KG1 (cell line): ENCODE measurements at places on chromosomes 7 and 10.
A peak's percentile ranks its signal among the peaks of the same experiment; 100 is the strongest.

GRCh38 chr7:158186864-158187693, 400.5 kb downstream of the PTPRN2 start:
- no peak for DNase-seq

DNA sequence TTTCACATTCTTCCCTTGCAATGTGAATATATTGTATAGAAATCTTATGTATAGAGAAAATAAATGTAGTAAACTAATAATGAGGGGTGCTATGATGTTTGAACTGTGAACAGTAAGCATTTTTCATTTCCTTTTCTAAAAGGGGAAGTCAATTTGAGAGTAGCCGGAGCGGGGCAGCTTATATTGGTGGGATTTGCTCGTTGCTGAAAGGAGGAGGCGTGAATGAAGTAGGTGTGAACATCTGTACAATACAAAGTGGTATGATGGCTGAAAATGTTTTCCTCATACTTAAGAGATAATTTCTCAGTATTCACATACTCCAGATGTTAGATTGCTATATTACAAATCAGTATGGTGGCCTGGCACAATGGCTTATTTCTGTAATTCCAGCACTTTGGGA, 87.1 kb downstream of the SRI start:
- no peak for DNase-seq

DNA sequence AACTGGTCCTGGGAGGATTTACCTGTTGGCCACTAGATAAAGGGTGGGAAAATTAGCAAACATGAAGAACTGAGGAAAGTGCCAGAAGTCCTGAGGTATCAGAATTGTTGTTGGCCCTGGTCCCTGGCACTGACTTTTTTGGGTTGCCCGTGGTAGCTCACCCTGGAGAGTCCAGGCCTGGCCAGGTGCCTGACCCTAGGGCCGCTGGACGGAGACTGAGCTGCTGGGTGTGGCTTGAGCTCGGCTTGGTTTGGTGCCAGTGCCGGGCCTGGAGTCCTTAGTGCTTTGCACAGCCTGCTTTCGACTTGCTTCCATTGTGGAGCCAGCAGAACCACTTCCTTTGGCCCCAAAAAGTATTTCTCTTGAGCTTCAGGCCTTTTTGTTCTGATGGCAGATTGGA, 12.9 kb downstream of the MDH2 start:
- DNase-seq: no peak

DNA sequence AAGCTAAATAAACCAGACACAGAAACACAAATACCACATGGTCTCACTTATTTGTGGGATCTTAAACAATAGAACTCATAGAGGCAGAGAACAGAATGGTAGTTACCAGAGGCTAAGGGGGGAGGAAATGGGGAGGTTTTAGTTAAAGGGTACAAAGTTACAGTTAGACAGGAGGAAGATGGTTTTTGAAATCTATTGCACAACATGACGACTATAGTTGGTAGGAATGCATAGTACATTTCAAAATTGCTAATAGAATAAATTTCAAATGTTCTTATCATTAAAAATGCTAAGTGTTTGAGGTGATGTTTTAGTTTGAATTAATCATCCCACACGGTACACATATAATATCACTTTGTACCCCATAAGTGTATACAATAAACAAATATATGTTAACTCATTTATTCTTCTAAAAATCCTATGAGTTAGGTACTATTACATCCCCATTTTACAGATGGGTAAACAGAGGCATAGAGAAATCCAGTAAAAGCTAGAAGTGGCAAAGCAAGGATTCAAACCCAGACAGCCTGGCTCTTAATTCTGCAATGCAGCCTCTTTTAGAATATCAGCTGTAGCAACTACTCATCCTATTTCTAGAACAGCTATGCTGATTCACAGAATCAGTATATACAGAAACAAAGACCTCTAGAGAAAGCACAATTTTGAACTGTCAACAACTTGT, 50.9 kb downstream of the HBP1 start:
- DNase-seq: no peak

DNA sequence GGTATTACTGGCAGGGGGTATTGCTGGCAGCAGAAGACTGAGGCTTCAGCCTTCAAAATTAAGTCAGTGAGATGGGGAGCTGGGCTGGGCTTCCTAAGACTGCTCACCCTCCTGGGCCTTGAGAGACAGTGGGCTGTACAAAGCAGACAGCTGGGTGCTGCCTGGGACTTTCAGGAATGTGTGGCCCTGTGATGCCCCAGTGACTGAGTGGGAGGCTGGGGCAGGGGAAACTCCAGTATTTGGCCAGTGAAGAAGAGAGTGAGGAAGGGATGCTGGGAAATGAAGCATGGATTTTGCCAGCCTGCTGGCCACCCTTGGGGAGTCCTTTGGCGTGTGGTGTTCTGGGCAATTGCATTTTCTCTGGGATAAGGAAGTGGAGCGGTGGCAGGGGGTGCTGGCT, 442 bp downstream of the ANKRD2 start:
- DNase-seq: no peak

DNA sequence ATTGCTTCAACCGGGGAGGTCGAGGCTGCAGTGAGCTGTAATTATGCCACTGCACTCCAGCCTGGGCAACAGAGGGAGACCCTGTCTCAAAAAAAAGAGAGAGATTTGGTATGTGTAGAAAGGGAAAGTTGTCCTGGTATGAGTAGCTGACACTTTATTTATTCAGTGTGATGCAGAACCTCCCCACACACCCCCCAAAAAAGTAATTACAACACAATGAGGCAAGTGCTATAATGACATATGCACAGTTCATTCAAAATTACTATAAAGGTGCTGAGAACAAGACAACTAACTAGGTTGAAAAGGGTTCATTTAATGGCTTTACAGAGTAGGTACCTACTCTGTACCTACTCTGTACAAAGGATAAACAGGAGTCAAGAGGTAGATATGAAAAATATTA, 80.2 kb downstream of the PDSS1 start:
- DNase-seq: no peak

DNA sequence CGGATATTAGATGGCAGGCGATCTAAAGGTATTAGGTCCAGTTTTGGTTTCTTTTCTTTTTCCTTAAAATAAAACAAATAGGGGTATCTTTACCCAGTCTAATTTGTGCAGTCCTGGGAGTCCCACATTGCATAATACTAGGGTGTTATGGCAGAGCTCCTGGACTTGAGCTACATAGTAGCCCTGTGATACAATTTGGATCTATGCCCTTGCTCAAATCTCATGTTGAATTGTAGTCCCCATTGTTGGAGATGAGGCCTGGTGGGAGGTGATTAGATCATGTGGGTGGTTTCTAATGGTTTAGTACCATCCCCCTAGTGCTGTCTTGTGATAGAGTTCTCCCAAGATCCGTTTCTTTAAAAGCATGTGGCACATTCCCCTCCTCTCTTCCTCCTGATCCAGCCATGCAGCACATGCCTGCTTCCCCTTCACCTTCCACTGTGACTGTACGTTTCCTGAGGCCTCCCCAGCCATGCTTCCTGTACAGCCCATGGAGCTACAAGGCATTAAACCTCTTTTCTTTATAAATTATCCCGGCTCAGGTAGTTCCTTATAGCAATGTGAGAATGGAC, 141.9 kb downstream of the RPS24 start:
- DNase-seq: no peak

DNA sequence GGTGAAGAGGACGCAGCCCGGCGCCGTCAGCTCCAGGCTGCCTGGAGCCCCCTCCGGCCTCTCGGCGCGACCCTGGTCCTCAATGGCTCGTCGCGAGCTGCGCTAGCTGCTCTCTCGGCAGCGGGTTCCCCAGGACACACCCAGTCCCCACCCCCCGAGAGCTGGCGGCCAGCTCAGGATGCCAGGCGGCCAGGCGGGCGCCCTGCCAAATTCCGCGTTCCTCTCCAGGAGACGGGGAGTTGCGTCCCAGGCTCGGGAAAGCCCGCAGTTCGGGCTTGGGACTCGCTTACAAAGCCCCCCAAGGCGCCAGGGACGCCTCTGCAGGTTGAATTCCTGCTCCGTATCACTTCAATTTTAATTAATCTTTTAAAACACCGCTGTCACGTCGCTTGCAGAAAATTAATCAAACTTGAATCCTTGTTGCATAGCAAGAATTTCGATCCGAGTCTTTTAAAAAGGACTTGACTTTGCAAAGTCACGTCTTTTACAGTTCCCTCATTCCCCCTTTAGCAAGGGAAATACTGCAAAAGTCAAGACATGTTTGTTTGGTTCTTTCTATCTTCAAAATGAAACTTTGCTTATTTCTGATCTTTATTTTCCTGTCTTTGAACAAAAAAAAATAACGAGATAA, 28.2 kb downstream of the SKIDA1 start:
- no peak for DNase-seq

GRCh38 chr10:117218654-117219053, 21.4 kb downstream of the KCNK18 start:
- no peak for DNase-seq

DNA sequence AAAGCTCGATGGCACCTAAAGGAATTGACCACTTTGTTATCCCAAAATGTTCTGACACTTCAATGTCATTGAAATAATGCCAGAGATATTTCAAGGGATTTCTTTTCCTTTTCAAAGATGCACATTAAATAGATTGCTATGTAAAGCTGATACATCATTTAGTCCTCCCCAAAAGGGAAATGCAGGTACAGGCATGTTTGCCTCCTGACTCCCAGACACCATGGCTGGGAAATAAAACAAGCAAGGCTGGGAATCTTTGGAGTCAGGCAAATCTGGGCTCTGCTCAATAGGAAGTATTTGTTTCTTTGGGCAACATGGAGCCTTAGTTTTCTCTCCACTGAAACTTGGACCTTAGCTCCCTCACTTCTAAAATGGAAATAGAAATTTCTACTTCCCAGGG, 230.8 kb upstream of the LRRTM3 start:
- no peak for DNase-seq

DNA sequence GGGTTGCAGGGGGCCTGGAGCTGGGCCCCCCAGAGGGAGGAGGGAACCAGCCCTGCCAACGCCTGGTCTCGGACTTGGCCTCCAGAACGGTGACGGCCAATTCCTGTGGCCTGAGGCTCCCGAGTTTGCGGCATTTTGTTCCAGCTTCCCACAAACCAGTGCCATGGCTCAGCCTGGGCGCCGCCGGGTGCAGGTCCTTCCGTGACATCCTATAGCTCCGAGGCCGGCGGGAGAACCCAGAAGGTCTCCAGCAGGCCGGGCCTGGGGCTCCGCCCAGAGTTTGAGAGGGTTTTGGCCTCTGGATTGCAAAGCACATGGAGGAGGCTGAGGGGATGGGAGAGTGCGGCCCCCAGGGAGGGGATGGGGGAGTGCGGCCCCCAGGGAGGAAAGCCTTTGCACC, 92.6 kb downstream of the UNCX start:
- no peak for DNase-seq

GRCh38 chr7:150755473-150756099, 18.4 kb downstream of the GIMAP5 start:
- DNase-seq: peak; percentile 36

DNA sequence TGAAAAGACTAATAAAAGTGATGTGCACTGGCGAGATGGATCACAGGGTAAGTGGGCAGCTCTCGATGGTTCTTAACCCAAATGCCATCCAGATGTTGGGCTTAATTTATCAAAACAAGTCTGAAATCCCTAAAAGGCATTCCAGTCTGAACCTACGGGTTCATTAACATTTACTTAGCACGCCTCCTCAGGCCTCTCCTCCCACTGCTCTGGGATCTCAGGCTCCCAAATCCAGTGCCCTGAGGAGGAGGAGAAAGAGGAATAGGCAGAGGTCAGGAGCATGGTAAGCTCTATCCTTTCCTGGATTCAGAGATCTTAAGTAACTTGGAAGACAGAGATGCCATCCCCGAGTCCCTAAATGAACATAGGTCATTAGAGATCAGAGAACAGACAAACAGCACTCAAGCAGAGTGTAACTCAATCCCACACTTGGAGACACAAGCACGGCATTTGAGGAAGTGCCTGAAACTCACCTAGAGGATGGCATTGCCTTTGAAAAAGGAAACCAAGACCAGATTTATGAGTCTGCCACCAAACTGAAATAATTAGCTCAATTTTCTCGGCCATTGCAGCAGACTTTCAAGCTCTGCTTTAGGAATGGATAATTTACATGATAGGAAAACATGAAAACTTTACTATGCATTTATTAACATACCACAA, 140.9 kb downstream of the CXCL12 start:
- DNase-seq: no peak

DNA sequence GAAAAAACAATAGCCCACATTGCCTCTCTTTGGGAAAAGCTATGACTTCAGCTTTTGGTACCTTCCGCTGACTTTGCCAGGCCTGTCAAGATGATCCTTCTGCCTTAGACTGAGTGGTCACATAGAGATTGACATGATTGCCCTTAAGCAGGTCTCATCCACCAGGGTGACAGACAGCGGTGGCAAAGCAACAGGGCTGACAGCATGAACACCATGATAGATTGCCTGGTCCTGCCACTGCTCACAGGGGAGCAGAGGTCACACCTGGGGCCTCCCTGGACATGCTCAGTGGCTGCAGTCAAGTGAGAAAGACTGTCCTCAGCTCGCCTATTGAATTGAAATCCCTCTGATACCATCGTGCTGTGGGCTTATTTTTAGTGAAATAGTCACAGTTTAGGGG, 1080.2 kb downstream of the KCNMA1 start:
- DNase-seq: no peak

DNA sequence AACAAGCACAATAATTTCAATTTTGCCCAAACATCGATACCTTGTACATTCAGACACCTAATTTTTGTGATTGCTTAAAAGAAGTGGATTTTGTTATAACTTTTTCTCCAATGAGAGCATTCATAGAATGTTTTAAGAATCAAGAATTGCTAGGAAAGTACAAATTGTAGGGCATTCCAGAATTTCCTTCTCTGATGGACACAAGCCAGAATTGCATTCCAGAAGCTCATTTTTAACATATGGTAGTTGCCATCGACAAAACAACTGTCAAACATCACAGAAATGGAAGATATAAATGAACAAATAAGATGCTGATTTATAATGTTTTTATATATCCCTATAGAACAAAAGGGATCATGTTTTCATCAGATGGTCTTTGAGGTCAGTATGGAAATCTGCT, 258.4 kb upstream of the NPVF start:
- DNase-seq: no peak

- DNase-seq: no peak
Measured at GRCh38 chr7:1936531-1937251, 266.6 kb downstream of the ELFN1 start.
